ENCODE measurements at places on chromosomes 6 and 20.

- peak; percentile 15 for DNase-seq
Measured at GRCh38 chr6:12051861-12052368, 39.8 kb downstream of the HIVEP1 start.

DNA sequence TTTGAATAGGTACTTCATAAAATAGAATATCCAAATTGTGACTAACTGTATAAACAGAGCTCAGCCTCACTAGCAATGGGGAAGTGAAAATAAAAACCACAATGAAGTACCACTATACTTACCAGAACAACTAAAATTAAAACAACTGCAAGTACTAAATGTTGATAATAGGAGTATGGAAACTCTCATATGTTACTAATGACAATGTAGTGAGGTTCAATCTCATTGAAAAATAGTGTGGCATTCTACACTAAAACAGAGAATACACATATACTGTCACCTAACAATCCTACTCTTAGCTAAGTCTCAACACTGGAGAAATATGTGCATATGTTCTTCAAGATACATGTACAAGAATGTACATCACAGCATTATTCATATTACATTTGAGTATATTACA lies 132.0 kb upstream of the CARMIL1 start:
- no peak for DNase-seq

DNA sequence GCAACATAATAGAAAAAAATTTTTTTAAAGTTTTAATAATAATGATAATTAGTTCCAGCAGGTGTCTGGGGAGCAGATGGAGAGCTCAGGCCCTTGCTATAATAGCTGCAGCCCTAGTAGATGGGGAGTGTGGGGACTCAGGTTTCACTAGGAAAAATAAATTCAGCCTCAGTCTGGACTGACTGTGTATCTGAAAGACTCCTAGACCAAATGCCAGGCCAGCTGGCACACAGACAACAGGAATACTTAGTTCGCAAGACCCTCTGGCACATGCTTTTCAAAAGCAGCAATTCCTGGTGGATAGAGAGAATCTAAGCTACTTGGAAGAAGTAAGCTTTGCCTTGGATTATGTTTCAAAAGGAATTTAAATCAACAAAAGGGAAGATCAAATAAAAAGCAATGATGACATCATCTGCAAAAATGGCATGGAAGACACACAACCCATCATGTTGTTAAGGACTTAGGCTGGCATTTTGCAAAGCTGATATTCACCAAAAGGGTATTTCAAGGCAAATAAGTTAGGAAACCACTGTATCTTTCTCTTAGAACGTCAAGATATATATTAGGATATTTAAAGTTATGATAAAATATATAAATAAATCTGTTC lies 107.8 kb downstream of the RNGTT start:
- DNase-seq, result peak; percentile 75

GRCh38 chr6:99402448-99402847 lies 8.5 kb upstream of the COQ3 start:
- no peak for DNase-seq

DNA sequence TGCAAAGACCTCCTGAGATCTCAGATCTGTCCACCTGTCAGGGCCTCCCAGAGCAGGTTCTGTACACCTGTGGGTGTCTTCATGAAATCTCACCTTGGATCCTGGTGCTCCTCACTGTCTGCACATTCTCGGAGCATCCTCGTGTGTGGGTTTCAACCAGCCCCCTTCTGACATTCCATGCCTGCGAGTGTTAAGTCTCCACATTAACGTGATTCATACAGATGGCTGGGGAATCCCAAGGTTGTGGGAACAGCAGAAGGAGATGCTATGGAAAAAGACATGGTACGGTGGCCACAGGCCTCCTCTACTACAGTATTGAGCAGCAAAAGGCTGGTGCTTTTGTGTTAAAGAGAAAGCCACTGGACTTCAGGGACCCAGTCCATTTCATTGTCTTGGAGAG lies 556.5 kb downstream of the DHX35 start:
- DNase-seq, result no peak

GRCh38 chr6:119156757-119157505 lies 78.5 kb upstream of the FAM184A start:
- no peak for DNase-seq

GRCh38 chr6:6663421-6664135 lies 75.1 kb downstream of the LY86 start:
- DNase-seq, result peak; percentile 50
